ENCODE measurements at places on chromosomes 4 and X.
A peak's percentile ranks its signal among the peaks of the same experiment; 100 is the strongest.

DNA sequence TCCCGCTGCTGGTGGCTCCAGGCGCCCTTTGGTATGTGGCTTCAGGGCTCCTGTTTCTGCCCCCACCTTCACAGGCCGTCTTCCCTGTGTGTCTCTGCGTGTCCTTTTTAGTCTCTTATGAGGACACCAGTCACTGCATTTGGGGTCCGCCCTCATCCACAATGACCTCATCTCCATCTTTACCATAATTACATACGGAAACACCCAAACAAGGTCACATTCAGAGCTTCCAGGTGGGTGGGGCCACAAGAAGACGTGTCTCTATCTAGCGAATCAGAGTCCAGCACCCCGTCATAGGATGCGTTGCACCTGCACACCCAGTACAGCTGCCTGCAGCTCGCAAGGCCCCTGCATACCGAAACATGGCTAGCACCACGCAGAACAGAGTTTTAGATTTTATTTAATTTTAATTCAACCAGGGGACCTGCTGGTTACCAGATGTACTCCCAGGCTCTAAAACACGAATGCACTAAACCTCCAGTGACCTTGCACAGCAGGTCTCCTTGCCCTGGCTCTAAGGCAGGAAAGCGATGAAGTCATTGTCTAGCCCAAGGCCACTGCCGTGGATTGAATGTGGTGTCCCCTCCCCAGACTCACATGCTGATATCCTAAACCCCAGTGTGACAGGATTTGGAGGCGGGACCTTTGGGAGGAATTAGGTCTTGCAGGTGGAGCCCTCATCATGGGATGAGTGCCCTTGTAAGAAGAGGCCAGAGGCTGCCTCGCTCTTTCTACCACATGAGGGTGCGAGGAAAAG is 30.3 kb downstream of the ABLIM2 start:
- DNase-seq: no peak

- peak; percentile 71 for DNase-seq
Observed at GRCh38 chrX:103214870-103215424, at the start of gene BEX4. Gene BEX4 (plus strand): TSS chrX:103215108. CDS start chrX:103216154, 1,046 bp downstream.

GRCh38 chrX:103780336-103781061 is 3.9 kb downstream of the PLP1 start:
- DNase-seq: no peak

- no peak for DNase-seq
Observed at GRCh38 chr4:137774501-137774900, 242.2 kb upstream of the PCDH18 start.

GRCh38 chr4:182010876-182011275 is 232.3 kb upstream of the TENM3 start:
- DNase-seq: no peak

GRCh38 chr4:39825741-39826231 is 127.8 kb downstream of the UBE2K start:
- no peak for DNase-seq

- DNase-seq: no peak
Observed at GRCh38 chr4:81410680-81411079, 61.0 kb downstream of the RASGEF1B start.

DNA sequence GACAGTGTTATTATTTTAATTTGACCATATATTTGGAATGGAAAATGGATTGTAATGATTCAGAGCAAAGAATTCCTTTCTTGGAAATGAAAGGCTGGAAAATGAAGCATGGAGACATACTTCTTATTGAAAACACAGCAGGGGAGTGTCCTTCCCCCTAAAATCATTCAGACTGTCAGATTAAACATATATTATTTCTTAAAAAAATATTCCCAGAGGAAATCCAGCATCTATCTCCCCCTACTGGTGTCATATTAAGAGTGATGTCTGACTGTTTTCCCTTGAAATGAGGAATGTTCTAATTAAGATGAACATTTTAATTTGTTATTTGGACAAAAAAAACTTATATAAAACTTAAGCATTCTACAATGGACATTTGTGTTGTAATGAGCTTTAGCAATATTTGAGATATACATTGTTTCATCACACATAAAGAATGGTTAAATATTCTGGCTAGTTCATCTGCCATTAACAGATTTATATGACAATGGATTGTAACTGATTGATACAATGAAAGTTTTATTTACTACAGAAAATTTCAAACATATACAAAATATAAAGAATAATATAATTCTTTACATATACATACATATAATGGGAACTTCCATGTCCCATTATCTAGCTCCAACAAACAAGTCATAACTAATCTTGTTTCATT is 264.6 kb downstream of the SPRY1 start:
- no peak for DNase-seq

DNA sequence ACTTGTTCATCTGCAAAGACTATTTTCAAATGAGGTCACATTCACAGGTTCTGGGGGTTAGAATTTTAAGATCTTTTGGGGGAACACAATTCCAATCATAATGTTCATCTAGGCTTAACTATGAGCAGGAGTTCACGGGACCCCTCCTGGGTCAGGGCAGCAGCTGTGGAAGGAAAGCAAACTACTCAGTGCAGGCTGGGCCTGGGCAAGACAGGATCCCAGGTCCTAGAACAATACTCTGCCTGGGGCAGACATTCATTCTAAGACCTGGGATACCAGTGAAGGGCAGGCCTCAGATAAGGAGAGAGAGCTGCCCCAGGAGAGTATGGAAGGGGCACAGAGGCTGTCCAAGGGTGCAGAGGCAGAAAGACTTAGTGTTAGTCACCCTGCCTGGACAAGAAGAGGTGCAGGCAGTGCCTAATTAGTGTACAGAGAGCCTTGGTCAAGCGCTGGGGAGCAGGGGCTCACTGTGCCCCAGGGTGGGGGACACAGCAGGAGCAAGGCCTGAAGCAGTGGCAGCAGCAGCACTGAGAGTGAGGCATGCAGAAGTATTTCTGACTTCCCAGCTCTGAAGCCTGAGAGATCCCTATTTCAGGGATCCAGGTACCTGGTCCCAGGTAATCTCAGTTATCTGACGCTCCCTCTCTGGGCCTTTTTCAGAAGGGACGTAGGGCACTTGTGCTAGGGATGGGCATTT is 123.0 kb upstream of the MAMLD1 start:
- no peak for DNase-seq

DNA sequence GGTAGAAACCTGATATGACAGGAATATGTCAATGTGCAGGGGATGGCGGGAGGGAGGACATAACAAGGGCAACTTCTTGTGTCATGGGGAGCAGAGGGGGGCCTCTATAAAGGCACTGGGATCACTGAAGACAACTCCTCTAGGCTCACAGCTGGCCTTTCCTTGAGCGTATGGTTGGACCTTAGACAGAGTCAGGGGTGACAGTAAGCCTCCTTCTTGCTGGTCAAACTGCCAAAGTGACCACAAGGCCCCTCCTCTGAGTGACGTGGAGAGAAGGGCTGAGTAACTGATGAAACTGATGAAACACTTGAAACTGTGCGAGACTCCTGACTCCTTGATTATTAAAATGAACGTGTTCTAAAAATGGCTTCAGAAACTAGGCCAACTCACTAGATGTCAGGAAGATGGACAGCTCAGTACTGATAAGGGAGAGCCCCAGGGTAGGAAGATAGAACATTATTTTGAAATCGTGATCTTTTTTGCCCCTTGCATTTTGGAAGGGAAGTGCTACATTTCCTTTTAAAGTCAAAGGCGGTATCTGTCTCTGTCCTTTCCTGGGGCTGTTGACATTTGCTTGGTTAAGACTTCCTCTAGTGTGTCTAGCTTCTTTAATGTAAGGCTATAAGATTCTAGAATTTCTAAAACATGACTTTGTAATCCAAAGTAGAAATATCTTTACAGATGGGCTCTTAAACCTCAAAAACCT is 1.6 kb downstream of the RAB33A start:
- no peak for DNase-seq

DNA sequence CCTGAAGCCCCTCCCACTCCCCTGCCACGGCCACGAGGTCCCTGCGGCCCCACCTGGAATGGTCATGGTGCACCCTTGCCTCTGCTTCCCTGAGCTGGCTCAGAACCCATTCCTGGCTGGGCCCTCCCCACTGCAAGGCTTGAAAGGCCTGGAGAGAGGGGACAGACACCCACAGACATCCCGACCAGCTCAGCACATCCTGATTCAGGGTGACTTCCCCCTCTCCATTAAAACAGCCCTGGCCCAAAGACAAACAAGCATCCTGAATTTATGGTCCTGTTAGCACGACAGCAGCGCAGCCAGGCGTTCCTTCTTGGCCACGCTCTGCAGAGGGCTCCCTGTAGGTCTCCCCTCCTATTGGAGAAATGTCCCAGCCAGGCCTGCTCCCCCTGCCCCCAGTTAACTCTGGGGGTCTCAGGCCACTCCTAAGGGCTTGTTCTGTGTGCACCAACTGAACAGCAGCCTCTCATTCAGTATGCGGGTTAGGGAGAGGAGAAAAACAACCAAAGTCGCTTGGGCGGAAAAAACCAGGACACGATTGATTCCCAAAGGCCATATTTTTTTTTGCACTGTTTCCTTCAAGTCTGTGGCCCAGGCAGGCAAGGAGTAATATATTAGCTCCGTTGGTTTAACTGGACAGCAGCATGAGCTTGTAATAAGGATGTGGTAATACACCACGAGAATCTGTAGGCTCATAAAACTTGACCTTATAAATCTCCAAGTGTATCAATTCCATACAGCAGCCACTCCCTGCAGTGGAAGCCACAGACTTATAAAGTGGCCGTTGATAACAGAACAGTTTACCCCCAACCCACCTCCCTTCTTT is 106.7 kb upstream of the MSX1 start:
- peak; percentile 42 for DNase-seq

DNA sequence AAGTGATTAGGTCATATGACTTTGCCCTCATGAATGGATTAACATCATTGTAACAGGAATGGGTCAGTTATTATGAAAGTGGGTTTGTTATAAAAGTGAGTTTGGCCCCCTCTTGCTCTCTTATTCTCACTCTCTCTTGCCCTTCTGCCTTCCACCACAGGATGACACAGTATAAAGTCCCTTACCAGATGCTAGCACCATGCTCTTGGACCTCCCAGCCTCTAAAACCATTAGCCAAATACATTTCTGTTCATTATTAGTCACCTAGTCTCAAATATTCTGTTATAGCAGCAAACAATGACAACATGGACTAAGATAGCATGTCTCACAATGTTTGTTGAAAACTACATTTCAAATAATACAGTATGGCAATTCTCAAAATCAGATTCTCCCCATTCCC is 59.7 kb downstream of the RWDD4 start:
- DNase-seq: no peak

- no peak for DNase-seq
Observed at GRCh38 chr4:78566834-78567499, 15.4 kb downstream of the ANXA3 start.

- peak; percentile 64 for DNase-seq
Observed at GRCh38 chrX:69503782-69504625, at the start of gene NALF2. Gene NALF2 (plus strand): TSS chrX:69504326. CDS start chrX:69505283, 957 bp downstream.

GRCh38 chr4:152983774-152984411 is 47.8 kb downstream of the FHDC1 start:
- DNase-seq: no peak

GRCh38 chr4:54332542-54332941 is 103.4 kb downstream of the PDGFRA start:
- DNase-seq: no peak

- no peak for DNase-seq
Observed at GRCh38 chrX:53412446-53412845, 10.0 kb downstream of the SMC1A start.

GRCh38 chr4:68267433-68267944 is 22.0 kb upstream of the TMPRSS11B start:
- no peak for DNase-seq

- DNase-seq: no peak
Observed at GRCh38 chr4:168817370-168817769, 192.7 kb downstream of the CBR4 start.

DNA sequence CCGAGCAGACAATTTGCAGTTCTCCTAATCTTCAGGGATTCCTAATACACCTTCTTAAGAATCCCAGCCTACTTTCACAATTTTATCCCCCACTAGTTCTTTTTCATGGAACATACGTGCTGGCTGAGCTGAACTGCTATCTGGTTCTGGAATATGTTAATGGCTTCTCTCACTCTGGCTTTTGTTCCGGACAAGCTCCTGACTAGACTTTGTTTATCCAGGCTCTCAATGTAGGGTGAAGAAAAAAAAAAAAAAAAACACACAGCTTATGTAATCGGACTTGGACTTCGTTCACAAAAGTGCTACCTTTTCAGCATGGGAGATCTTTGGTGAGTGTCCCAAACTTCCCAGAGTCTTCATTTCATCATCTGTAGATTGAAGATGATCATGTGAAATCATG is 555.4 kb upstream of the CPEB2 start:
- no peak for DNase-seq

DNA sequence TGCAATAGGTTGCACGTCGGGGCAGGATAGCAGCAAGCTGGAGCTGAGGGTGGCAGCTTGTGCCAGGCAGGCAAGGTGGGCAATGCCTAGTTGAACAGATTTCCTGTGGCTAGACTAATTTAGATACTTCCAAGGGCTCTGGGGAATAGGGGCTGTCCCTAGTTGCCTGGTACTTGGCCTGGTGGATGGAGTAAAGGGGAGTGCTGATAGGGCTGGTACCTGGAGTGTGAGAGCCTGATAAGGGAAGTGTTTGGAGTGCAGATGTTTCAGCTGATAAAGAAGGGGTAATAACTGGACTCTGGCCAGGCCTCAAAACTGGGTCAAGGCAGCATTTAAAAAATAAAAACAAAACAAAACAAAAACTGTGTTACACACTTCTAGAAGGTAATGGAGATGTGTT is 665.5 kb downstream of the CCSER1 start:
- DNase-seq: no peak

- no peak for DNase-seq
Observed at GRCh38 chr4:58849026-58849425, 1738.8 kb upstream of the IGFBP7 start.

- DNase-seq: no peak
Observed at GRCh38 chrX:130111220-130112154, 1.2 kb upstream of the ELF4 start.

- DNase-seq: no peak
Observed at GRCh38 chr4:38803833-38804653, 548 bp downstream of the TLR1 start.

DNA sequence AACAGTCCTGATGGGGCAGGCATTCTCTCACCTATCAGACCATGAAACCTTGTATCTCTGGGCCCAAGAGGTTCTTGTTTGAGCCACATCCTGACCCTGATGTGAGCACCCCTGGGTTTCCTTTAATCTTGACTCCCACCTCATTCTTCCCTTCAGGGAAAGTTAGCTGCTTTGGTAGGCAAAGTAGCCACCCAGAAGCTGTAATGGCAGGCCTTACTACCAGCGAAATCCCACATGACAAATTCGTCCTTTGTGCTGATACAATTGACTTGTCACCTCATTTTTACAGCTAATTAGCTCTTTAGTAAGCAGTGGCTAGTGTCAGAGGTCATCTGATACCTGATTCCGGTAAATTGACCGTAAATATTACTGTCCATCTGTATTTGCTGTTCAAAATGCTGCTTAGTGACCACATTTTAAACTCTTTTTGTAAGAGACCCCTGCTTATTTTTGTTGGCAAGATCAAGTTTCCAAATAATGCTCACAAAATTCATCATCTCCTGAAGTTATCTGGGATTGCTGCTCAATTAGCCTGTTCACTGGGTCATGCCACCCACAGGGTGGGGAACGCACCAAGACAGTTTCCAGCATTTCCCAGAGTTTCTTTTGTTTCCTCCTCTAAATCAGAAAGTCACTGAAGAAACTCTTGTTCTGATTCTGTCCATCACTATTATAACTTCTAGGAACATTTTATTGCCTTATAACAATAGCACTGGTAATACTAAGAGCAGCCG is 329.7 kb downstream of the GPAT3 start:
- no peak for DNase-seq
